Pancreas (tissue), 10 donors: ENCODE measurements at places on chromosomes 5 and 9. TPM values are rescaled to one million over a fixed set of nuclear protein-coding genes. Genes with fewer than 3 reads are reported as not detected.

Gene CA9
- 17.9 TPM for polyA plus RNA-seq

Gene SLCO6A1
- not detected for polyA plus RNA-seq

Gene ORM1
- polyA plus RNA-seq, result 0.82 TPM

Gene C9orf153
- not detected for polyA plus RNA-seq

Gene CORO2A
- 0.23 TPM for polyA plus RNA-seq

Gene TRIM7
- polyA plus RNA-seq, result 2.4 TPM

Gene AQP7
- polyA plus RNA-seq, result 12.0 TPM

Gene TLE1
- 35.5 TPM for polyA plus RNA-seq

Gene RLN1
- not detected for polyA plus RNA-seq

Gene ATG10
- 3.9 TPM for polyA plus RNA-seq

Gene SPATA31D4
- polyA plus RNA-seq, result 0.04 TPM

Gene CCDC152
- polyA plus RNA-seq, result 0.27 TPM

Gene EPB41L4A
- polyA plus RNA-seq, result 4.4 TPM
